Upper lobe of right lung (tissue), 1 donor: ENCODE measurements at places on chromosomes 1 and 21. TPM values are rescaled to one million over a fixed set of nuclear protein-coding genes. Genes with fewer than 3 reads are reported as not detected.

DNA sequence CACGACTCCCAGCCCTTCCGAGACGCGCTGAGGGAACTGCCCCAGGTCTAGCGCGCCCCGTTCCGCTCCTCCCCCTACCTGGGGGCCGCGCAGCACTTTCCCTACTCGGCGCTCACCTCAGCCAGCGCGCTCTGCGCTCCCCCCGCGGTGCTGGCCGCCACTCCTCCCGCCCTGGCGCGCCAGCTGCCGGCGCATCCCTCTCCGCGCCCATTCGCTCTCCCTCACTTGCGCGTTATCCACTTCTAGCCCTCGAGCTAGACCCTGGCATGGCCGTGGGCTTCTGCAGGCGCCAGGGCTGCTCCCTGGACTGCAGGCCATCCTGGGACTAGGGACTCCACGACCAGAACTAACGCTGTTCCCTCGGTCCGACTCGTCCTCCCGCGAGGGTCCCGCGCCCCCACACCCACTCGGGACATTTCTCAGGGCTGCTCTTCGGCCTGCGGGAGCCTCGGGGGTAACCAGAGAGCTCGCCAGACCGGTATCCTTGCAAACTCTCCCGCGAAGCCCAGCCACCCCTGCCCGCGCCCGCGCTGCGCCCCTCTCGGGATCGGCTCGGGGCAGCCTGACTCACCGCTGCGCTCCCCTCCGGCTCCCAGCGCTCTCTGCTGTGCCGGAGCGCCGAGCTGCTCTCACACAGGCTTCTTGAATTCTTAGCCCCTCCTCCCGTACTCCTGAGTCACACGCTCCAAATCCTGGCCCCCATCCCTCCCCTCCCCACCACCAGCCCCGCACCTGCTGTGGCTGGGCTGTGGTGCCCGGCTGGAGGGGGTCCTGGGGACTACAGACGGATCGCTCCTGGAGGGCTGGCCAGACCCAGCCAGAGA lies at the start of gene NGF:
Gene NGF (minus strand): TSS at position 617 of the 824 bp plus-strand sequence. CDS start 51,454 bp downstream, outside the sequence.
- H3K4me1 ChIP-seq = peaks cover 13% of the 10 kb centered on the region
- no peaks in the 10 kb centered on the region for H3K36me3 ChIP-seq
- peak within 1 kb of the TSS; percentile 48 for H3K4me3 ChIP-seq
- H3K27me3 ChIP-seq = peaks cover 13% of the 10 kb centered on the region

The OR2L8 gene
- not detected for total RNA-seq

The HAO2 gene
- total RNA-seq = not detected

DNA sequence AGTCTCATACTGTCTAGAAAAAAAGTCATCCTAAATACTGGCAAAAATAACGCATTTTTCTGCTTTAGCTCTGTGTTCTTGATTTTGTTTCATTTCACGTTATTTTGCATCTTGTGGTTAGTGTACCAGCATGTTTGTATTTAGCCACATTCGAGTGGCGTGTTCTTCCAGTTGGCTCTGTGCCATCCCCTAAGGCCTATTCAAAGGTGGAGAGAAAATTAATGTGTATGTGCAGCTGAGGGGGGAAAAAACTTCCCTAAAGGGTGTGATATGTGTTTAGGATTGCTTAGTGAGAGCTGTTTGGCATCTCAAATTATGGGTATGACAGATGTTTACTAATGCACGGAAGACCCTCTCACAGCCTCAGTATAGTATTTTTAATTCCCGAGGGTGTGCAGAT lies 12.1 kb downstream of the DNAJC16 start:
- no peaks in the 10 kb centered on the region for H3K27me3 ChIP-seq
- no peaks in the 10 kb centered on the region for H3K4me1 ChIP-seq
- no peak overlapping the region for H3K27ac ChIP-seq

The CELA2B gene
- not detected for total RNA-seq

The MSH4 gene
- 0.96 TPM for total RNA-seq

The PTGFR gene
- total RNA-seq = 3.0 TPM

- no peak for DNase-seq
- peak overlapping the region; percentile 30 for H3K27ac ChIP-seq
- no peaks in the 10 kb centered on the region for H3K27me3 ChIP-seq
Observed at GRCh38 chr1:113307771-113308445, 82.4 kb upstream of the MAGI3 start.

The LIN9 gene
- 4.6 TPM for total RNA-seq

DNA sequence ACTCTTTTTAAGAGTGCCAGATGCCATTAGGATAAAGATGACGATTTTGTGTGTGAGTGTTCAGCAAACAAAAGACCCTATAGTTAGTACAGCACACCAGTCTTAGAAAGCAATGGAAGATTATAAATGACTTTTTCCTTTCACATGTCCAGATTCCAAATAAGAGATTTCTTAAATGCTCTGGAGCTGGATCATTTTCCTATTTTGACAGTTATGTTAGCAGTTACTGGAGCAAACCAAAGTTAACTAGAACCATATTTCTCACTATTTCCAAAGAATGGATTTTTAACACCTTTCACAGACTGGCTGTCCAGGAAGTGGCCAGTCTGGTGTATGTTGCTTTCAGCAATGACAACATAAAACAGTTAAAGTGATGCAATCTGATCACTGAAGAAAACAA lies 905.8 kb upstream of the ADGRL2 start:
- peaks cover 3% of the 10 kb centered on the region for H3K4me1 ChIP-seq
- H3K36me3 ChIP-seq = no peaks in the 10 kb centered on the region
- no peak for DNase-seq
- H3K4me3 ChIP-seq = no peak overlapping the region
- no peak overlapping the region for H3K27ac ChIP-seq
- H3K27me3 ChIP-seq = no peaks in the 10 kb centered on the region

DNA sequence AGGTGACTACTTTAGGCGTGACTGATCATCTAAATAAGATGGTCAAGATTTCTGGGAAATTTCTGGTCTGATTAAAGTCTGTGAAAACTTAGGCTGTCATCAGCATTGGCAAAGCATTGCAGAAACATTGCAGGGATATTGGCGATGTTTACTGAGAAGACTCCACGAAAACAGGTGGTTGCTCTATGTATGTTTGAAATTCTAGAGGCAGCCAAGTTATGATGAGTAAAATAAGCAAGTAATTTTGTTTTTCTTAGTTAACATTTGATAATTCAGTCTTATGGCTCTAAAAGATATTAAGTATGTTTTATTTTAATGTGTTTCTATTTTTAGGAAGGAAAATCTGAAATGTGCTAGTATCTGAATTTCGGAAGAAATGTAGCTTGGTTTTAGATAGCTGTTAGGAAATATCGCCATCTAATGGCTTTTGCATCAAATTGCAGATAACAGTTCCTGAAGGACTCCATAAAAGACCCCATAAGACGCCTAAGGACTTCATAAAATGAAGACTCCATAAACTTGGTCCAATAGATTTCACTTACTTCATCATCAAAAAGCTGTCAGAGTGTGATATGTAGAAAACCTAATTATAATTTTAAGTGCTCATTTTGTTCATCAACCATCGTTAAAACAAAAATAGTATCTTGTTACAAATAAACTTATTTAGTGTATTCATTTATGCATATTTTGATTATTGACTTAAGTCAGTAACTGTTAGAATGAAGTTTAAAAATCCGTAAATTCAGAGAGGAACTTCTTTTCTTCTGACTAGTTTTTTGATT lies 344.6 kb downstream of the RYR2 start:
- DNase-seq = no peak
- H3K27me3 ChIP-seq = peaks cover 4% of the 10 kb centered on the region
- peaks cover 5% of the 10 kb centered on the region for H3K4me1 ChIP-seq
- H3K36me3 ChIP-seq = no peaks in the 10 kb centered on the region

DNA sequence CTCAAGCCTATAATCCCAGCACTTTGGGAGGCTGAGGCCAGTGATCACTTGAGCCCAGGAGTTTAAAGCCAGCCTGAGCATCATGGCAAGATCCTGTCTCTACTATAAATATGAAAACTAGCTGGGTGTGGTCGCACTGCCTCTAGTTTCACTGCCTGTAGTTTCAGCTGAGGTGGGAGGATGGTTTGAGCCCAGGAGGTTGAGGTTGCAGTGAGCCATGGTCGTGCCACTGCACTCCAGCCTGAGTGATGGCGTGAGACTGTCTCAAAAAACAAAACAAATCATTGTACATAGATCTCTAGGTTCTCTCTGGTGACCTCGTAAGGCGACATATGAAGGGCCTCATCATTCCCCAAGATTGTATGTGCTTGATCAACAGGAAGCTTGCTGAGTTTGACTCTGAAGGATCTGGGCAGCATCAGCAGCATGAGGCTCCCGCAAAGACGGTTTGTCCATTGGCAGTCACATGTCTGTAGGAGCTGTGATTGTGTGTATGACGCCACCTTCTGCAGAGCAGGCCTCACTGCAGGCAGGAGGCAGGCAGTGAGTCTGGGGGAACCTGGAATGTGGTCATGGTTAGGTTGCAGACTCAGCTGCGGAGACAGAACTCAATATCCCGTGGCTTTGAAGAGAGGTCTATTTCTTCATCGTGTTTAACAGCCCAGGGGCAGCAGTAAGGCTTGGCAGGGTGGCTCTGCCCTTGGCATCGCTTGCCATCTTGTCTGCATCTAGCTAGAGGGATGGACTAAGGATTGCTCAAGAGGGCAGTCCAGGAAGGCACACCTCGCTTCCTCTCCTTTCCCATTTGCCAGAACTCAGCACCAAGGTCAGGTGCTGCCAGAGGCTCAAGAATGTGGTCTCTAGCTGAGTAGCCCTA lies 14.0 kb downstream of the ATP5PO start:
- H3K4me1 ChIP-seq = no peaks in the 10 kb centered on the region
- peaks cover 72% of the 10 kb centered on the region for H3K36me3 ChIP-seq
- DNase-seq = no peak
- H3K27ac ChIP-seq = no peak overlapping the region

The MROH9 gene
- not detected for total RNA-seq

DNA sequence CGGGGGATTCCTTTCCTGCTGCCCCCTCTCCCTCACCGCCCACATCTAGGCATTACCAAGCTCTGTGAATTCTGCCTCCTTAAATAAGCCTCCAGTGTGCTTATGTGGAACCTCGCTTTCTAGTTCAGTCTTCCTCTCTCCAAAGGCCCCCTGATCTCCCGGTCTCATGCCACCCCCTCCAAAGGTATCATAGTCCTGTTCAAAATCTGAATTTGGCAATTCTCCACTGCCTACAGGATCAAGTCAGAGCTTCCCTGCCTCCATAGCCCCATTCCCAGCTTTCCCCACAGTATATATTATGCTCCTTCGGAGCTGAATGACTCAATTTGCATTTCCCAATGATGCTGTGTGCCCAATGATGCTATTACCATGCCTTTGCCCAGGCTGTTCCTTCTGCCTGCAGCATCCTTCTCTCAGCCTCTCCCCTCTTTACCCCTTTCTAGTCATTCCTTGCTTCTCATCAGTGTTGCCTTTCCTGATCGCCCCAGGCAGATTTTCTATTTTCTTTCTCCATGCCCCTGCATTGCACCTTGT lies 1.7 kb downstream of the AZIN2 start:
- no peak for DNase-seq
- H3K4me1 ChIP-seq = peaks cover 17% of the 10 kb centered on the region
- no peaks in the 10 kb centered on the region for H3K27me3 ChIP-seq
- H3K4me3 ChIP-seq = no peak overlapping the region

The CROCC gene
- total RNA-seq = 20.9 TPM

- H3K36me3 ChIP-seq = peaks cover 46% of the 10 kb centered on the region
- peaks cover 14% of the 10 kb centered on the region for H3K4me1 ChIP-seq
- H3K4me3 ChIP-seq = no peak overlapping the region
- no peaks in the 10 kb centered on the region for H3K27me3 ChIP-seq
- H3K27ac ChIP-seq = peak overlapping the region; percentile 42
Observed at GRCh38 chr1:15735304-15736037, 587 bp upstream of the SLC25A34 start.

The C1orf198 gene
- 159 TPM for total RNA-seq

DNA sequence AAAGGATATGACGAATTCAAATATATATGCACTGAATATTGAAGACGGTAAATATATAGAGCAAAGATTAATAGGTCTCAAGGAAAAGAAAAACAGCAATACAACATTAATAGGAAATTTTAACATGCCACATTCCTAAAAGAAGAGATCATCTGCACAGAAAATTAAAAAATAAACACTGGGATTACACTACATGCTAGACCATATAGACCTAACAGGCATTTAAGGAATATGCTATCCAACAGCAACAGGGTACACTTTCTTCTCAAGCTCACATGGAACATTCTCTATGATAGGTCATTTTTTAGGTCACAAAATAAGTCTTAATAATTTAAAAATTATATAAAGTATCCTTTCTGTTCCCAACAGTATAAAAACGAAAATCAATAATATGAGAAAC lies 1038.3 kb downstream of the KCNT2 start:
- H3K4me1 ChIP-seq = no peaks in the 10 kb centered on the region
- H3K27ac ChIP-seq = no peak overlapping the region
- no peak overlapping the region for H3K4me3 ChIP-seq
- DNase-seq = no peak
- H3K27me3 ChIP-seq = no peaks in the 10 kb centered on the region

DNA sequence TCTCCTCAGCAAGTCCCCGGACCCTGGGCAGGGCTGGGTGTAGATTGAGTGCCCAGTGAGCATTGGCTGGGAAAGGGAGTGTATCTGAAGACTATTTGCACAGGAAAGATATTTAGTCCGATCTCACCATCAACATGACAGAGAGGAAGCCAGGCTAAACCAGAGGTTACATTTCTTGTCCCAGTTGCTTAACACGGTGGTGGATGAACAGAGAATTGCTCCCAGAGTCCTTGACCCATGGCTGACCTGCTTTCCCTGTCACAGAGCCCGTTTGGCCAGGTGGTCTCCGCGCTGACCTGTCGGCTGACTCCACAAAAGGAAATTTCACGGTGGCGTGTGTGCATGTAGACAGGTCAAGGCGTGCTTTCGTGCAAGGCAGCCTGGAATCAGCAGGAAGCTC lies 83.5 kb downstream of the BEND5 start:
- no peaks in the 10 kb centered on the region for H3K36me3 ChIP-seq
- H3K4me1 ChIP-seq = no peaks in the 10 kb centered on the region
- DNase-seq = no peak
- no peak overlapping the region for H3K4me3 ChIP-seq
- H3K27me3 ChIP-seq = no peaks in the 10 kb centered on the region

DNA sequence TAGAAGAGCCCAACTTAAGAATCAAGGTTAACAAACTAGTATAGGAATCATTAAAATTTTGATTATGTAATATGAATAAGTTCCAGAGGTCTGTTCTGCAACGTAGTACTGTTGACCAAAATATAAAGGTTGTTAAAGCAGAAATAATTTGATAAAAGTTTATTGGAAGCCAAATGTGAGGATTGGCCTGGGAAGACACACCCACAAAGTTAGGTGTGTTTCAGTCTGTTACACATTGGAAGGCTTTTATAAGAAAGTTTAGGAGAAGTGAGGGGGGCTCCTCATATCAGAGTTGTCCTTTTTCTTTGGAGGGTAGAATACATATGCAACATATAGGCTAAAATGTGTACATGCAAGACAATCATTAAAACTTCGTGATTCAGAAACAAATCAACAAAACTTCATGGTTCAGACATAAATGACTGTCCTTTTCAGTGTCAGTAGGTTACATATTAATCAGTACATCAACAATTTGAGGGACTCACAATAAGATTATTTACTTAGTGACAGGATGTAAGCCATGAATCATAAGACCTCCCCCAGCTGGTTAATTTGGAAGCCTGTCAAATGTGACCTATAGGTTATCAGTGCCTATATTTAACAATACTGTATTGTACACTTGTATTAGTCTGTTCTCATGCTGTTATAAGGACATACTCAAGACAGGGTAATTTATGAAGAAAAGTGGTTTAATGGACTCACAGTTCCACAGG lies 245.0 kb upstream of the B3GALT2 start:
- H3K36me3 ChIP-seq = no peaks in the 10 kb centered on the region
- DNase-seq = no peak
- H3K27me3 ChIP-seq = no peaks in the 10 kb centered on the region
- no peaks in the 10 kb centered on the region for H3K4me1 ChIP-seq

The PCNT gene
- 29.3 TPM for total RNA-seq

The MLLT11 gene
- total RNA-seq = 0.72 TPM

The CDK18 gene
- 31.6 TPM for total RNA-seq

- H3K4me1 ChIP-seq = no peaks in the 10 kb centered on the region
- H3K27ac ChIP-seq = no peak overlapping the region
- no peak for DNase-seq
- no peak overlapping the region for H3K4me3 ChIP-seq
- H3K36me3 ChIP-seq = no peaks in the 10 kb centered on the region
- H3K27me3 ChIP-seq = no peaks in the 10 kb centered on the region
Observed at GRCh38 chr1:235854347-235854746, 12.4 kb downstream of the LYST start.

The ANKRD35 gene
- total RNA-seq = 1.6 TPM
